GM12864 (cell line): ENCODE measurements at places on chromosomes 6 and 20.

DNA sequence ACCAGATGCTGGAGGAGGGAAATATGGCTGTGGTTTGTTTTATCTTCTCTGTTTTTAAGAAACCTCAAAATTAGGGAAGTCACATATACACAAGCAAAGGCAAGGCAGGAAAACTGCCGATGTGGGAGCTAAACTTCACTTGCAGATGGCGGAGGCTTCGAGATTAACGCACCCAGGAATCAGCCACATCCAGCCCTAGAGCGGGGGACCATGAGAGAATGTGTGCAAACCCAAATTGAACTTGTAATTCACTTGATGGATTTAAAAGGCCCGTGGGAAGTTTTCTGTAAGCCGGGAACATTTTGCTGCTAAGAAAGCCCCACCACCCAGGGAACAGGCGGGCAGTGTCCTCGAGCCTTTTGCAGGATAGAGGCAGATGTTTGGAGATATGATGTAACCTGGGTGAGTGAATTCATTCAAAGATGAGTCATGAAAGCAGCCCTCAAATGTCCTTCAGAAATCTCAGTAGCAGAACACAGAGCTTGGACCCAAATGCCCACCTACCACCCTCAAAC, 39.9 kb downstream of the PREX1 start:
- DNase-seq = no peak

GRCh38 chr6:89599727-89600126, 38.8 kb downstream of the LYRM2 start:
- DNase-seq = no peak

GRCh38 chr20:37334450-37334849, 11.5 kb upstream of the SRC start:
- no peak for DNase-seq

DNA sequence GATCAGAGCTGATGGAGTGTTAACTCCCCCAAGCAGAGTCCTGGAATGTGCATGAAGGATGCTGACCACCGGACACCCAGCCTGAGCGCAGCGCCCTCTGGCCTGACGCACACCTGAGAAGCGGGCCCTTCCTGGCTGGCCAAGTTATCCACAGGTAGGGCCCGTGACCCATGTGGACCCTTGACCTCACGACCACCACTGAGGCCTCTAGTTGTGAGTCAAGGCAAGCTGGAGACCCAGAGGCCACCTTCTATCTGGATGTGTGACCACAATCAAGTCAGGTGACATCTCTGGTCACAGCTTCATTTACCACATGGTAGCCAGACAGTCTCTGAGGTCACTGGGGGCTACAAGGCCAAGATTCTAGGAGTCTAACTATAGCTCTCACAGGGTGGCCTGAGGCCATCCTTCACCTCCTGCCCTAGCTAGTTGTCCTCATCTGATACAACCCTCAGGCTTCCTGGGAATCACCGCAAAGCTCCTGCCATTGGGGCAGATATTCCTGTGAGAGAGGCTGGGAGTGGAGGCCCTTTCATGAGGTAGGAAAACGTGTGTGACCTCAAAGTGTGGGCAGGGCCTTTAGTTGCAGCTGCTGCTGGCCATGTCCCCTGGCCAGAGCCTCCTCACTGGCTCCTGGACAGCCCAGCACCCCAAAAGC, 53.1 kb downstream of the DSTN start:
- DNase-seq = no peak

DNA sequence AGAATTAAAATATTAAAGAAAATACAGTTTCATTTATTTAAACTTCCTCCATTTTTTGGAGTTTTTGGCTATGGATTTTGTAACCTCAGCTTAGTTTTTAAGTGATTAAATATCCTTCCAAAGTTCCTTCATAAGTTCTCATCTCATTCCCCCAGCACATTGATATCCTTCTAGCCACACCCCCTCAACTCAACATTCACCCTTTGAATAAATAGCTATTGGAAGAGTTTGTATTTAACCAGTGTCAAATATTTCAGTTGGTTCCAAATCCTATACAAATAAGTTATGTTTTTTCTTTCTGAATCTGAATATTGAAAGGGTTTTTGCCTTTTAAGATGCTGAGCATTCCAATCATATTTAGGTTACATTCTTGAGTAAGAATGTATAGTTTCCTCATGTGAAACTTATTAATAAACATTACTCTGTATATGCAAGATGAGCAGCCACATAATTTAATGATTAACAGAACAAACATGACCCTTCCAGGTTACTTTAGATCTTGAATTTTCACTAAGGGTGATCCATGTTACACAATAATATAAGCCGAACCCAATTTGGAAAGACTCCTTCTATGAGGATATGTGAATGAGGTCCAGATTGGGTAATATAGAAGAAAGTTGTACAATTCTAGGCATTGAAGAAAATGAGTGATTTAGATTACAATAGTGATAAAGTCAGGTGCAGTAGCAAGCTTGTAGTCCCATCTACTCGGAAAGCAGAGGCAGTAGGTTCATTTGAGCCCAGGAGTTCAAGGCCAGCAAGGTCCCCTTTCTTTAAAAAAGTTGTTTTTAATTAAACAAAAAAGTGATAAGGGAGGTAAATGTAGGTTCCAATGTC, 13.6 kb downstream of the GLYATL3 start:
- DNase-seq = no peak

DNA sequence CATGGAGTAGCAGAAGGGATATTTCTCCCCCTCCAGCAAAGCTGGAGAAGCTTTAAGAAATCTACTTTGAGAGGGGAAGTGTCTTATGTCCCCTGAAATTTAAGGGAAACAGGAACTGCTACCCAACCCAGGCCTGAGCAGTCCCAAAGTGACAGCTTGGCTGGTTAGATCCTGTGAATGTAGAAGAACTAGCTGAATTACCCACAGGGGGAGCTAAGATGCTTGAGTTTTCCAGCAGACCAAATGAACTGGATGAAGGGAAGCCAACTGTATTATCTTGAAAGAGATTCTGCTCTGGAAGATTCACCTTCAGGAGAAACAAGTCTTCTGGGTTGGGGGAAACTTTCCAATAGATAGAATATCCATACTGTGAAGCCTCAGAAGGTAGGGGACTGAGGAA, 303.3 kb upstream of the MMS22L start:
- DNase-seq = no peak

GRCh38 chr6:23181356-23182110, 612.2 kb downstream of the HDGFL1 start:
- DNase-seq = no peak

- DNase-seq = no peak
Measured at GRCh38 chr20:54661880-54662465, 186.6 kb downstream of the DOK5 start.

- DNase-seq = no peak
Measured at GRCh38 chr6:34300332-34300751, 51.5 kb upstream of the SMIM29 start.

DNA sequence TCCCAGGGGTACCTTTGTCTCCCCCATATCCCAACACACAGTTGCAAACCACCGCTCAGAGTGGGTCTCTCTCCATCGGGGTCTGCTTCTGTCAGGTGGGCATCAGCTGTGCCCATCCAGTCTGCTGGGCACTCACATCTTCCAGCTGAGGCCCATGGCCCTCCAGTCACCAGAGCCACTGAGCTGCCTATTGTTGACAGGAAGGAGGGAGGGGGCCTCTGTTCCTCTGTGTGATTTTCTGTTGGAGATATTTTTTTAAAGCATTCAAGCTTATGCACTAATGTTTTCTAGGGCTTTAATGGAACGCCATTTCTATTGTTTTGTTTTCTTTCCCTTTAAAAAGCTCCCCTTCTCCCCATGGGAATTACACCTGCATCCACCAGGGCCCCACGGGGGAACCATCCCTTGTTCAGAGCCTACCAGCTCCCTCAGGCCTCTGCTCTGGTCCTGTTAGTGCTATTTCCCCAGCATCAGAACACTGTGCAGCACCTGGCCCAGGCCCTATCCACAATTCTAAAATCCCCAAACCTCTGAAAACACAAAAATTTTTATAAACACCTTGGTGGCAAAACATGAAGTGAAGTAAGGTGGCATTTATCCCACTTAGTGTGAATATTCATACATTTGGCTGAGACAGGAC, 326.2 kb downstream of the CD83 start:
- DNase-seq = no peak

GRCh38 chr20:32354592-32355416, 3.3 kb upstream of the ASXL1 start:
- no peak for DNase-seq

- no peak for DNase-seq
Measured at GRCh38 chr6:143701349-143702234, 23.8 kb downstream of the PHACTR2 start.

GRCh38 chr6:144185133-144185836, 35.0 kb downstream of the STX11 start:
- DNase-seq = no peak

- DNase-seq = no peak
Measured at GRCh38 chr20:35446356-35447078, 8.5 kb upstream of the GDF5 start.

DNA sequence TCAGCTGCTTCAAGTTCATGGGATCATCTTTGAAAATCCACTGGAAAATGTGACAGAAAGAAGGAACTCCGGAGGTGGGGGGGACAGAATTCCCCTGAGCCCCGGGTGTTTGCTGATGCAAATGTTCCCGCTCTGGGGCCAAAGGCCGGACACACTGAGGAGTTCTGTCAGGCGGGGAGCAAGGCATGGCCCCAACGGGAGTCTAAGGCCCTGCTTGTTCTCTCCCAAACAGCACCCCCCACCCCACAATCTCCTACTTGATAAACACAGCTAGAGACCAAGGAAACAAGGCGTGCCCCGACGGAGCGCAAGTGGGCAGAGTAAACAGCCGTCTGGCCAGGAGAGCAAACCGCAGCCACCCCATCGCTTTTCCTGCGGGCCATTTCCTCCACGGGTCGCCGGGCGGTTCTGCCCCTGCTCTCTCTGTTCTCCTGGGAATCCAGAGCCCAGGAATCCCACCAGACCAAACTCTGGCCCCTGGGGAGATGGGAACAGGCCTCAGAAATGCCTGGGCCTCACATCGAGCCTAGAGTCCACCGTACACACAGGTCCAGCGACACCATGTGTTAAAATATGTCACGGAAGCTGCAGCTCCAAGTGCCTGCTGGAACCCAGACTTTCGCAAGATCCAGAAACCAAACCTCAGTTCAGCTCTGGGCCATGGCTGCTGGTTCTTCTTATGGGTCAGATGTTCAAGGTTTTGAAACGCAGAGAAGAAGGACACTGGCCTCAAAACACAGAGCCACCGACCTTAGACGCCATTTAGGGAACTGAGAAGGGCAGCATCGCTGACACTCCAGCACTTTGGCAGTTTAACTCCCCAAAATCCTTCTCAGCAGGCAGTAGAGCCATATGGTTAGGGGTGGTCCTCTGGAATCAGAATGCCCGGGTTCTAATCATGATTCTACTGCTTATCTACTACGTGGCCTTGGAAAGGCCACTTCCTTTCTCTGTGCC, 104.2 kb downstream of the PREX1 start:
- no peak for DNase-seq

DNA sequence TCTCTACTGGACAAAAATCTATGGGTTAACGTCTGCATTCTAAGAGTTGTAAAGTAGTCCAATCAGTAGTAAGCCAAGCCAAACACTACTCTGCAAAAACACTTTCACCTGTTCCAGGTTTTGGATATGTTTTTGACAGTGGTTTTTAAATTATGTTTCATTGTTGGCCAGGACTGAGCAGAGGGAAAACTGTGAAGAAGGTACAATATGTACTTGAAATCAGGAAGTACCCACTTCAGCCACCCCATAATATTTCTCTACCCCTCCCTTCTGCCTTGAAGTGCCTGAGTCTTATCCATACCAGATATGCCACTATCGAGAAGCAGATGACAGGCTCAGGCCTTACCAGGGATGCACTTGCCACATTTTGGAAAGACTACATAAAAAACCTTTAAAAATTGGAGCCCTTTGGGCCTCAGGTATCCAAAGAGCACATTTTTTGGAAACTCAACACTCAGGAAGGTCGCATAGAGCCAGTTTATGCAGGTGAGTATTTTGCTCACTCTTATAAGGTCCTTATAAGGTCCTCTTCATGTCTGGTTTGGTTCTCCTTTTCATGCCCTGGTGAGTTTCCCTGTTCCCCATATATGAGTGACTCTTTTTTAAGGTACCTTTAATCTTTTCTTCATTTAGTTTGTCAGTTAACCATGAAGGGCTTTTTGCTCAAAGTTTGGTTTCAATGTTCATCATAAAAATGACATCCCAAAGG, 859.3 kb upstream of the FLRT3 start:
- no peak for DNase-seq

GRCh38 chr6:163457637-163458561, 43.4 kb downstream of the QKI start:
- no peak for DNase-seq

DNA sequence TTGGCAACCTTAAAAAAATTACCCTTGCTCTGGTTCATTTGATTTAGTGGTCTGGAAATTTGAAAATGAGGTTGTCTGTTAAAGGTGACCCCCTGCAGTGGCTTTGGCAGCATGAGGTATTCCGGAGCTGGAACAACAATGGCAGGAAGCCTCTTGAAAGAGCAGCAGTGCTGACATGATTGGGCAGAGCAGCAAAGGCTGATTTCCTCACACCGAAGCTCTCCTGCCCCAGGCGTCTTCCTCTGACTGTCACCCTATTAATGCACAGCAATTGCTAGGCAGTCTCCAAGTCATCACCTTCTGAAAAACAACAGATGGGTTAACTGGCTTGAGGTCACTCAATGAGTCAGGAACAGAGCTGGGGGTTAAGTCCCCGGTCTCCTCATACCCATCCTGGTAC, 241.8 kb upstream of the MMS22L start:
- no peak for DNase-seq

DNA sequence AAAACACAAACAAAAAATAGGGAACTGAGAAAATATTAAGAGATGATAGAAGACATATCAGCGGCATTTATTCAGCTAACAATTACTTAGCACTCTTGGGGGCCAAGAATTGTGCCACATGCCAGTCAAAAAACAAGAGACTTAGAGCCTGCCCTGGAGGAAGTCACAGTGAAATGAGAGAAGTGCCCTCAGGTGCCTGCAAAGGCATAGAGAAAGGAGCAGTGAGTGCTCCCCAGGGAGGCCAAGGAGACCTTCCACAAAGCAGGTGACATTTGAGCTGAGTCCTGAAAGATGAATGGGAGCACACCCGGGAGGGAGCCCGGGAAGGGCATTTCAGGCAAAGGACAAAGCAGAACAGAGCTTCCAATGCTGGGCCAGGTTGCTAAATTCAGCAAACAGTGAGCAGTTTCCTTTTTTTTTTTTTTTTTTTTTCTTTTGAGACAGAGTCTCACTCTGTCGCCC, 184.7 kb upstream of the JARID2 start:
- no peak for DNase-seq
